ENCODE measurements at places on chromosomes 7 and 10.

DNA sequence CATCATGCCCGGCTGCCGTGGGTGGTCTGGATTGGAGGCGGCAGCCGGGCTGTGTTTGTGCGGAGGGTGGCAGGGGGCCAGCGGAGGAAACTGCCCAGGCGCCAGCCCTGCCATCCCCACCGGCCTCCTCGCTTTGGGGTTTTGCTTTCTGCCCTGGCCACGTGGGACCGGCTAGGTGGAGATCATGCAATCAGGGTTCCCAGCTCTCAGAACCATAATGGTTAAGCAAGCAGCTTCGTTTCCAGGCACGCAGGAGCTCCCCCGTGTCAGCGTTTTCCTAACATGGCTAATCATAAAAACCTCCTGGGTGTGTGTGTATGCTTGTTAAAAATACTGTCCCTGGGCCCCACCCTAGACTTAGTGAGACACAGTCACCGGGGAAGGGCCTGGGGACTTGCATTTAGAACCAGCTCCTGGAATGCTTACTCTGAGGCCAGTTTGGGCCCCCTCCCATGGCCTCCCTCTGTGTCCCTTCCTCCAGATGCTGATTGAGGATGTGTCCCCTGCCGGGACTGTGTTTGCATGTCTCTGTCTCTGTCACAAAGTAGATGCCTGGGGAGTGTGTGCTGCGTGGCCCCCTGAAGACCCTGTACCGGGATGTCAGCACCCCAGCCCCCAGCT lies 119.3 kb downstream of the CUX1 start:
- no peak for DNase-seq

DNA sequence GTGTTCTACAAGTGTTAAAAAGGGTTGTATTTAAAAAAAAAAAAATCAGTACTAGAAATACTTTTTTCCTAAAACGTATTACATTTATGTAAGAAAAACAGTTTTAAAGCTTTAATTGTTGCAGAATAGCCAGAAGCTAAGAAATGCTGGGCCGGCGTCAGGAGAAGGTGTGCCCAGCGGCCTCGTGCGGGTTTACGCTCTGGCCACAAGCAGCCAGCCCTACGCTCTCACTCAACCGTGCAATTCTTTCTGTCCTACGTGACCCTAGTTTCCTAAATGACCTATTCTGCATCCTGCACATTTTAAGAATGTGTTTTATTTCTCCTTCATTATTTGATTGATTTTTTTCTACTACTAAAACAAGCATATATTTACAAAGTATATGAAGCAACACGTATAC lies 279.7 kb upstream of the KLF14 start:
- no peak for DNase-seq

GRCh38 chr7:94975336-94975735 lies 67.9 kb downstream of the PPP1R9A start:
- DNase-seq, result no peak

GRCh38 chr7:128796327-128796726 lies 4.6 kb downstream of the CCDC136 start:
- no peak for DNase-seq

DNA sequence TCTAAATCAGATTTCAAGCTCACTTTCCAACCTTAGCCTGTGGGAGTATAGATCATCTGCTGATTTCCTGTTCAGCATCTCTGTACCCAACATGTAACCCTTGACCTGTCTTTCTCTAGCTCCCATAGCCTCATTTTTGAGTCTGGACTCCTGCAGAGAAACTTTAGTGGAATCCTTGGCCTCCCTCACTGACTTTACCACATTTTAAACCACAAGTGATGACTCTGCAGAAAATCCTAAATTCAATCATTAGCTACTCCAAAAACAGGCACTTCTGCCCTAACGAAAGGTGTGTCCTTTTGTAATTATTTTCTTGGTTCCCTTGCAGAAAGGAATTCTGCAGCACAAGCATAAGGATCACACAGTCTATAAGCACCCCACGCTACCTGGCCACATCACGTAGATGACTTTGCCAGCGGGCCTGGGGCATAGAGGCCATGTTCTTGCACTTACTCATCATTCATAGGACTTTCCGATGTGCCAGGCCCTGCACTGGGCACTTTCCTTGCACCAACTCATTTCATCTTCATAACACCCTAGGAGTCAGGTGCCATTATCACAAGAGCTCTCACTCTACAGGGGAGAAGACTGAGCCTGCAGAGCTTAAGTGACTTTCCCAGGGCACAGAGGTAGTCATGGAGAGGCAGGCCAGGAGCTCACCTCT lies 57.2 kb upstream of the OPALIN start:
- no peak for DNase-seq

- no peak for DNase-seq
Measured at GRCh38 chr7:101681170-101682007, 52.3 kb upstream of the MYL10 start.

- no peak for DNase-seq
Measured at GRCh38 chr10:784403-785088, 95.1 kb upstream of the DIP2C start.

GRCh38 chr10:130022086-130022485 lies 58.0 kb upstream of the EBF3 start:
- DNase-seq, result no peak

GRCh38 chr10:87987206-87987605 lies 123.8 kb downstream of the PTEN start:
- no peak for DNase-seq

DNA sequence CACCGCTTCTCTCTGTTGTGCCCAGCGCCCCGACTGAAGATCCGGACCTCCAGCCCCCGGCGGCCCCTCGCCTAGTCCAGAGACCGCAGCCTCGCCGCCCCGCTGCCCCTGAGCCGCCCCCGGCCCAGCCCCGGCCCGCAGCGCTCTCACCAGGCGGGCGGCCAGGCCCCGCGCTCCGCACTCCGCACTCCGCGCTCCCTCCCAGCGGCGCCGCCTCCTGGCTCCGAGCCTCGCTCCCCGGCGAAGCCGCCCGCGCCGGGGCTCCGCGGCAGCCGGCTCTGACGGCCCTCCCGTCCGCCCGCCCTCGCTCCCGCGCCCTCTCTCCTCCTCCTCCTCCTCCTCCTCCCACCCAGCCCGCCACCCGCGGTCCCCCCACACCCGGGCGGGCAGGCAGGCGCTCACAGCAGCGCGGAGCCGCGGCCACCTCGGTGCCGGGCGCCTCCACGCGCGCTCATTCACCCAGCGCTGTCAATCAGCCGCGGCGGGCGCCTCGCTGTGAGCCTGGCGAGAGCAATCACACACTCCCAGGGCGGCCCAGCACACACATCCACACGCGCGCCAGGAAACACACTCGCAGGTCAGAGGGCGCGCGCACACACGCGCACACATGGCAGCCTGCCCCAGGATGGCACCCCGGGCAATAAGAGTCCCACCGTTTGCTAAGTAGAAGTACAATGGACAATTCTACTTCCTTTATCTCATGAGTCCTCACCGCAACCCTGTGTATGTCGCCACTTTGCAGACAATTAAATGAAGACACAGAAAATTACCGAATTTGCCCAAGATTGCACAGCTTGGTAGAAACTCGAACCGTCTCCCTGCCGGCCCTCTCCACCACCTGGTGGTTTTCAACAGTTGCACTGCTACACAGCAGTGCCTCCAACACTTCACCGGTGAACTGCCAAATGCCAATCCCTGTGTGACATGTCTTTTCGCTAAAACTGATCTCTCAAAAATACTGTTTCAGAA lies at the start of gene PRRT4:
Gene PRRT4, minus strand, starts transcription at position 280 of the 969 bp plus-strand sequence.
- no peak for DNase-seq

GRCh38 chr10:48671914-48672595 lies 12.6 kb upstream of the WDFY4 start:
- DNase-seq, result no peak

GRCh38 chr7:146414937-146415336 lies 298.3 kb downstream of the CNTNAP2 start:
- no peak for DNase-seq

DNA sequence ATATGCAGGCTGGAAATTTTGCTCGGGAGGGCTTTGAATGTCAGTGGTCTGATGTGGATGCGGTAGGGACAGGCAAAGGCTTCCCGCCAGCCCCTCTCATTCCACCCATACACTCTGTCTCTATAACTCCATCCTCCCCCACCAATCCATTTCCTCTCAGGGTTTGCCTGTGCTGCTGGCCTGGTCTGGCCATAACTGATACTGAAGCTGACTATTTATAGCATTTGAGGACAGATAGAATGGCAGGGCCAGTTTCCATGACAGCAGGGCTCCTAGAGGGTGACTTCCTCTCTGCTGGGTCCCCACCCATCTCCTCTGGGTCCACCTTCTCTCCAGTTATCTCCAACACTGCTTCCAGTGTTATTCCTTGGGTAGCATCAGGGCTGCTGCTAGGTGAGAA lies 6.6 kb upstream of the PDLIM1 start:
- no peak for DNase-seq

DNA sequence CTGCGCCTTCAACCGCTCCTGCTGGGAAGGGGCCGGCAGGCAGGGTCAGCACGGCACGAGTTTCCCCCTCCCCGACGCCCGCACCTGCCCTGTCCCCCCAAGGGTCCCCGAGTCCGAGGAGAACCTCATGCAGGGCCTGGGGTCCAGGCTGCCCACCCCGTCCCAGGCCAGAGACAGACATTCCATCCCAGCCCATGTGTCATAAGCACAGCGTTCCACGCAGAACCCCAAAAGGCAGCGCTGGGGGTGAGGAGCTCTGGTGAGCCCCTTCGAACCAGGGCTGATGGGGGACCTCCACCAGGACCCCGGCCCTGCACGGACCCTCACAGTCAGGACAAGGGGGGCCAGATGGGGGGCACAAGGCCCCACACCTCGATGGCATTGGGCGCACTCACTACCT lies 49.2 kb downstream of the TNRC18 start:
- no peak for DNase-seq

DNA sequence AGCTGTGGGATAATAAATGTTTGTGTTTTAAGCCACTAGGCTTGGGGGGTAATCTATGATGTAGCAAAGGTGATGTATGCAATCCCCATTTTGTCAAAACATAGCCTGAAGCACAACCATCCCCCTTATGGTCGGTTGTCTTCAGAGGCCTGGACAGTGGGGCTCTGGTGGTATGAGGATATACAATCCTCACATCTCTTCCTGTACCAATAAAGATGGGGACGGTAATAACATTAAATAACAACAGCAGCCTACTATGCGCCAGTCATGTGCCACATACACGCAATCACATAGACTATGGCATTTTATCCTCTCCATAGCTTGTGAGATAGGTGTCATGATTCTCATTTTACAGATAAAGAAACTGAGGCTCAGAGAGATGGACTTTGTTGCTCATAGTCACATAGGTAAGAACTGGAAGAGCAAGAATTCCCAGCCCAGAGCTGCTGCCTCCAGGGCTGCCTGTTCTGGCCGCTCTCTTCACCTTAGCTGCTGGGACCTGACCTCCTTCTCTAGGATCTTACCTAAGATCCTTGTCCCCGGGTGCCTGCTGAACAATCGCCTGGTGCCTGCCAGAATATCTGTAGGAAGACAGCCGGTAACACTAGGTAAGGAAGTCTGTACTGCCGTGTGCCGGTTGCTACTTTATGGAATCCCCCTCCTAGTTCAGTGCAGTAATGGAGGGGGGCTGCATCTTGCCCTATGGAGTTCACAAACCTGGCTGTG lies 108.6 kb downstream of the ARHGAP22 start:
- DNase-seq, result no peak

DNA sequence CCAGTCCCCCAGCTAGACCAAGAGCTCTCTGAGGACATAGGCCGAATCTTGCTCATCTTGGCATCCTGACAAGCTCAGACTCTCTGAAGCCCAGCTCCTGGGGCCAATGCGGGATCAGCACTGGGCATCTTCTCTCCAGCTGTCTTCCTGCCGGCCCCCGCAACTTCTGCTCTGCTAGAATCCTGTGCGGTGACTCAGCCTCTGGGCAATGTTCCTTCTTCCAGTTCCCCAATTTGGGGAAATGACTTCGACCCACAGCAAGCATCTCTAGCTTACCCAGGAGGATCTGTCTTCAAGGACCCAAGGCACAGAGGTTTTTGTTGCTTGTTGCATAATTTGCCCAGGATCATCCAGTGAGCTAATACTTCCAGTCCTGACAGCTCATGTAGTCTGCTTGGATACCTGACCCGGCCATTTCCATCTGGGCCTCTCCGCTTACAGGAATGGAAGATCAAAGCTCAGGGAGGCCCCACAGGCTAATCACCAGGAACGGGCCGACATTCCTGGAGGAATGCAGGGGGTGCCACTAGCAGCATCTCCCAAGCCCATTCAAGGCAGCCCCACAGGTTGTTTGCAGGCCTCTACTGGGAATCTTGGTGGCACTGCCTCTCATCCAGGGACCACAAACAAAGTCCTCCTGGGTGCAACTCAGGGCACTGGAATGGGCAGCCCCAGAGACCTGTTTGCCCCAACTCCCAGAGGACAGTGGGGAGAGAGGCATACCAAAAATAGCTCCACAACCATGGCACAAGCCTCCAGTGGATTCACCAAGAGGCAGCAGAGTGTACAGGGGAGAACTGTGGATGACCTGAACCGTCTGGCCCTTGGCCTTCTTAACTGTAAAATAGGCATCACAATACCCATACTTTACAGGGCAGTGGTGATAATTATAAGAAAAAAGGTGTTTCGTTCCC lies 151.9 kb downstream of the NEURL1 start:
- no peak for DNase-seq

GRCh38 chr10:59675812-59676211 lies 33.8 kb downstream of the SLC16A9 start:
- no peak for DNase-seq

DNA sequence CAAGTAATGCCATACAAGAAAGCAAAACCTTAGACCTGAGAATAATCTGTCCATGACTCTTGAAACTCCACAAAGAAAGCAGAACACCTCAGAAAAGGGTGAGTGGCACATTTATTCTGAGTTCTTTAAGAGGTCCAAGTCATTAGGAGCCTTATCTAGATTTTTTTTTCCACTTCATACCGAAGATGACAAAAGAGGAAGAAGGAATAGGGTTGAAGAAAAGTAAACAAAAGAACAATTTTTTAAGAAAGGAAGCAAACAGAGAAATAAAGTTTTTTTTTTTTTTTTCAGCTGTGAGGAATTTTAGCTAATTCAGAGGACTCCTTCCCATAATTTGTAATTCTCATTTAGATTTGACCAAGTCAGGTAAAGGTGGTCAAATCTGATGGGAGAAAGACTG lies 13.1 kb upstream of the MTPN start:
- DNase-seq, result no peak

DNA sequence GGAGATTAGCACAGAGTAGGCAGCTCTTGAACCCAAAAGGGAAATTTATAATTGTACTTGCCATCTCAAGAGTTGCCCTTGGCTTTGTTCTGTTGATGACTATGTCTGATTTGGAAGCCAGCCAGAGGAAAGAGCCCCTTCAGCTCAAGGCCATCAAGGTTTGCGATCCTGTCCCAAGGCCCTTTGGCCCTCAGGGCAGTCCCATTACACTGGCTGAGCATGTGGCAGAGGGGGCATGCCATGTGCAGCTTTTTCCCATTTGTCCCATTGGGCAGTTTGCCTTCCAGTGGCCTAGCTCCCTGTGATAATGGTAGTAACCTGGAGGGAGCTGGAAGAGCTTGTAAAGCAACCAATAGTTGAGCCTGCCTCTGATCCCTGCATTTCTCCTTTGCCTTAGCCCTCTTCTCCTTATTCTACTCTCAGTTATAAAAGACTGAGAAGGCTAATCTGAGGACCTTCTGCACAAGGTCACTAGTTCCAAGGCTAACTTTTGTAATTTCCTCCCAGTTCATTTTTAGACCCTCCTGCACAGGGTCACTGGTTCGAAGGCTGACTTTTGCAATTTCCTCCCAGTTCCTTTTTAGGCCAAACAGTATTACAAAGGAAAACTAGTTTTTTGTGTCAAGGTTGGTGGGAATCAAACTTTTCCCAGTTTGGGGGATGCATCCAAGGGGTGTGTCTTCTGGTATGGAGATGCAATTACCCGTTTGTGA lies 31.0 kb upstream of the ARHGAP12 start:
- DNase-seq, result no peak
